ENCODE measurements at places on chromosomes 2 and 18. TPM values are rescaled to one million over a fixed set of nuclear protein-coding genes. Genes with fewer than 3 reads are reported as not detected.

The NFATC1 gene
- 13.4 TPM for total RNA-seq

The UGT1A7 gene
- total RNA-seq: not detected

The SCYGR4 gene
- total RNA-seq: not detected

The AP1S3 gene
- total RNA-seq: 23.2 TPM

The SPOPL gene
- total RNA-seq: 28.8 TPM

The LPIN2 gene
- total RNA-seq: 39.3 TPM

The ANKRD53 gene
- 4.9 TPM for total RNA-seq

The GDF7 gene
- total RNA-seq: 3.2 TPM

The GCG gene
- total RNA-seq: 0.36 TPM

The SERPINB10 gene
- not detected for total RNA-seq

The ANKRD29 gene
- total RNA-seq: 2.4 TPM

The VAMP5 gene
- 2.5 TPM for total RNA-seq

The EFHD1 gene
- total RNA-seq: 5.4 TPM

The ITPRIPL1 gene
- 8.9 TPM for total RNA-seq

The PROM2 gene
- total RNA-seq: 20.3 TPM

The NRP2 gene
- 83.6 TPM for total RNA-seq

The GAL3ST2 gene
- 0.86 TPM for total RNA-seq

The CKAP2L gene
- total RNA-seq: 8.6 TPM

The MYO5B gene
- total RNA-seq: 15.6 TPM

The REG1B gene
- not detected for total RNA-seq

The RIT2 gene
- total RNA-seq: not detected

The DSC2 gene
- 64.7 TPM for total RNA-seq

The PLCD4 gene
- 1.0 TPM for total RNA-seq

The TNFRSF11A gene
- 0.38 TPM for total RNA-seq

The KCNJ3 gene
- 1.4 TPM for total RNA-seq

The CRYGA gene
- not detected for total RNA-seq

The PRKAG3 gene
- total RNA-seq: 2.9 TPM

The FBLN7 gene
- 1.9 TPM for total RNA-seq

The DYNAP gene
- total RNA-seq: not detected

The GPC1 gene
- 88.0 TPM for total RNA-seq

The ACMSD gene
- not detected for total RNA-seq

The CAVIN2 gene
- total RNA-seq: 0.80 TPM

The TEX44 gene
- total RNA-seq: not detected

The GRHL1 gene
- 9.7 TPM for total RNA-seq

The POU3F3 gene
- total RNA-seq: not detected

The DSC3 gene
- 29.1 TPM for total RNA-seq

The DNPEP gene
- total RNA-seq: 73.2 TPM

The MCEE gene
- 17.8 TPM for total RNA-seq

The KRCC1 gene
- total RNA-seq: 20.7 TPM

The FSHR gene
- total RNA-seq: not detected

The SERPINB12 gene
- not detected for total RNA-seq

The PFN4 gene
- 1.2 TPM for total RNA-seq

The NPC1 gene
- total RNA-seq: 39.9 TPM

The CSRNP3 gene
- 29.6 TPM for total RNA-seq

The NUP35 gene
- 22.6 TPM for total RNA-seq

The LBX2 gene
- 0.86 TPM for total RNA-seq
